ENCODE measurements at places on chromosomes 1 and 21.

DNA sequence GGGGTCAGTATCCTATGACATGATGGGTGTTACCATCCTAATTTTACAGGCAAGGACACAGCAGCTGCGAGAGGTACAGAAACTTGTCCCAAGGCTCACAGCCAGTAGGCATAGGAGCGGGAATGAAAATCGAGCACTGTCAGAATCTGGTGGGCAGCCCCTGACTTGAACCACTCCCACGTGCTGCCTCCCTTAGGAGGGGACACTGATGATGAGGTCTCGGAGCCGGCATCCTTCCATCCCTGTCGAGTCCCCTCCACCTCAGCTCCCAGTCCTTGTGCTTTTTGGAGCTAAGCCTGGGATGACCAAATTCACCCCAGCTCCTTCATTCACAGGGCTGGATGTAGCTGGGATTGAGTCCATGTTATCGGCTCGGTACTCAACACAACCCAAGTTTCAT lies 49.0 kb downstream of the B3GALT5 start:
- no peak for DNase-seq

- no peak for DNase-seq
These were observed 14.9 kb downstream of the TRMT13 start for GRCh38 chr1:100147875-100148274.

DNA sequence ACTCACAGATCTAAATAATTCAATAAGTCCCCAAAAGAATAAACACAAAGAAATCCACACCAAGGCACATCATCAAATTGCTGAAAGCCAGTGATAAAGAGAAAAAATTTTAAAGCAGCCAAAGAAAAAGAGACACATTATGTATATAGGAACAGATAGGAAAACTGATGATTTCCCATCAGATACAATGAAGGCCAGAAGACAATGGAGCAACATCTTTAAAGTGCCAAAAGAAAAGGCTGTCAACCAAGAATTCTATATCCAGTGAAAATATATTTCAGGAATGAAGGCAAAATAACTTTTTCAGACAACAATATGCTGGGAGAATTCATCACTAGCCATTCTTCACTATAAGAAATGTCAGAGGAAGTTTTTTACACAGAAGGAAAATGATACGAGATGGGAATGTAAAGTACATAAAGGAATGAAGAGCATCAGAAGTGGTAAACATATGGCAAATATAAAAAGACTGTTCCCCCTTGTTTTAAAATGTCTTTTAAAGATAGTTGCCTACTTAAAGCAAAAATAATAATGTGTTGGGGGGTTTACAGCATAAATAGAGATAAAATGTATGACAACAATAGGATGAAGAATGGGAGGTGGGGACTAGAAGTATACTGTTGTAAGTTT lies 9.4 kb upstream of the MYOG start:
- DNase-seq, result no peak

DNA sequence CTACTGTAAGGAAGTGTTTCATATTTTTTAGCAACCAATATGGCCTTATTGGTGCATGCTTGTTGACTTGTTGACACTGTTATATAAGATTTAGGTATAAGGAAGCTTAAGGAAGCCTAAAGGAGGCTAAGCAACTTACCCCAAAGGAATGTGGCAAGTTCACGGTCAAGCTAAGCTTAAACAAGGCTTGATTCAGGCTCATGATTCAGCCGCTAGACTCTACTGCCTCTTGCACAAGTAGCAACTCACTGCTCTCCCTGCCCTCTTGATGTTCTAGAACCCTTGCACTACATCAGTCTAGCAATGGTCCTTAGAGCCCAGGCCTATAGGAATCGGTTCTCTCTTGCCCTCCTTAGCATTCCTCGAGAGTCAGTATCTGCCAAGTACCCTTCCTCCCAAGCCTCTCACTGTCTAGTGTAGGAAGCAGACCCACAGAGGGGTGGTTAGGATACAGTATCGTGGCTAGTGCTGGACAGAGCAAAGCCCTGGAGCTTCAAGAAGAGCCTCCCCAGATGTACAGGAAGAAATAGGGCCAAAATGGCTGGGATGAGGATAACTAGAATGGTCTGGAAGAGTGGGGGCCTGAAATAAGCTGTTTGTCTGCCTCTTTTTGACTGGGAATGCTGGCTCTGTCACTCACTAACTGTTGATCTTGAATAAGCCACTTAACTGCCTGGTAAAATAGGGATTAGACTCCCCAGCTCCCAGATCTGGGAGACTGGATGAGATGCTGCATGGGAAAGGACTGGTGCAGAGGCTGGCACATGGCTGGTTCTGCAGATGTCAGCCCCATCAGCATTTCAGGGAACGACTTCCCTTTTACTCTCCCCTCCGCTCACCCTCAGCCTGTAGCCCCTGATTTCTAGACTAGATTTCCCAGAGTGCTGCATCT lies 122.2 kb downstream of the NAV1 start:
- DNase-seq, result no peak

- DNase-seq, result no peak
These were observed 1404.4 kb upstream of the PRMT6 start for GRCh38 chr1:105652109-105652508.

DNA sequence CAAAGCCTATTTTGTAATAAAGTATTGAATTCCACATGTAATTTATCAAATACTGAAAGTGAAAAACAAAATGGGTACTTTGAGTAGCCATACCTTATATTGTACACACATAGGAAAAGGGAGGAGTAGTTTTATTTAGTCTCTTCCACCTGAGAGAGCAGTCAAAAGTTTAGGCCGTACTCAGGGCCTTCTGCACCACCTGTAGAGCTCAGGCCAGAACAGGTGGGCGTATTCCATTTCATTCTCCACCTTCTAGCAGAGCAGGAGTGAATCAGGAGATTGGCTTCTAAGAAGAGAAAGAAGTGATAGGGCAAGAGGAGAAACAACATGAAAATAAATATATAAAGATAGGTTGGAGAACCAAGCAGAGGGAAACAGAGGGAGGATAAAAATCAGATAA lies 44.0 kb downstream of the TRAF5 start:
- DNase-seq, result no peak

DNA sequence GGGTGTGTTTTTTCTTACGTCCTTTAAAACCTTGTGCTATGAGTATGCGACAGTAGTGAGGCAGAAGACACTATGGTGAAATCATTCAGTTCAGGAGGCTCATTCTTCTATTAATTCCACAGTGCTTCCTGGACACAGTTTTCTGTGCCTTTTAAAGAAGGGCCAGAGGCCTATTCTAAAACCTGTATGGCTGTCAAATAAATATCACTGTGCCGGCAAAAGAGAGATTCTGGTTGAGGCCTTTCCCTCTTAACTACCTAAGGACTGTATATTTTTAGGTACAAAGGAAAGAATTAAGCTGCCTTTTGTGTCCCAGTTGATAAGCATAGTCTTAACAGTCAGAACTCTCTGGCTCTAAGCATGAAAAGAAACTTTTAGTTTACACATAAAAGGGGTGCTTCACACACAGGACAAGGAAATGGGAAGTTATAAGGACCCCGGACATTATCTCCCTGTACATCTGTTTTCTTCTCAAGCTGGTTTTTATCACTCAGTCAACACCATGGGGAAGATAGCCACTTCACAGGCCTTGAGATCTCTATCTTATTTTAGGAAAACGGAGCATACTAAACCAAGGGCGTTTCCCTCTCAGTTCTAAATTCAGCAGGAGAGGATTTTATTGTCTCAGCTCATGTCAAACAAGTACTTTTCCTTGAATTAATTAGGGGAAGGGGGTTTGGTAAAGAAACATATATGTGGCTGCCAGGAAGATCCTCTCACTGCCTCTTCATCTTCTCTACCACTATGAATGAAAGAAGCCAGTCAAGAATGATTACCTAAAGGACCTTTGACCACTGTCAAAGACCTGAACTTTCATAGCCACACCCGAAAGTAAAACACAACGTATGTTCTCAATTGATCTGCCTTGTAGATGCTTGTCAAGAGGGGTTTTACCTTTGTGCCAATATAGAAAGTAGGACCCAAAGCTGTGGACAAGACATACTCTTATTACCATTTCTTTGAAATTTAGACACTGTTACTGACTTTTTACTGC lies 71.4 kb upstream of the HSPA13 start:
- no peak for DNase-seq

DNA sequence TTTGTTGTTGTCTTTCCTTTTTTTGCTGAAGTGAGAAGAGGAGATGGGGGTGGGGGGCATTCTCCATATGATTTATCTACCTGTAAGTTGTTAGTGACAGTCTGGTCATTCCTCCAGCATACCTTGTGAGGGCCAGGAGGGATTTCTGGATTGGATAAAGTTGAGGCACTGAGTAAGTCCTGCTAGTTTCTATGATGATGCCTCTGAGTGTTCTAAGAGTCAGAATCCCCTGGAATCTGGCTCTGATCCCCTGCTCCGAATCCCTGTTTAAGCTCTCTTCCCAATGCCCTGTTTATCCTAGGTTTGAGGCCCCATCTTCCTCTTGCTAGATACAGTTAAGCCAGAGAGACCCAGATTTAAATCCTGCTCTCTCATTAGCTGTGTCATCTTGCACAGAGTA lies 83.2 kb upstream of the HOOK1 start:
- DNase-seq, result no peak

DNA sequence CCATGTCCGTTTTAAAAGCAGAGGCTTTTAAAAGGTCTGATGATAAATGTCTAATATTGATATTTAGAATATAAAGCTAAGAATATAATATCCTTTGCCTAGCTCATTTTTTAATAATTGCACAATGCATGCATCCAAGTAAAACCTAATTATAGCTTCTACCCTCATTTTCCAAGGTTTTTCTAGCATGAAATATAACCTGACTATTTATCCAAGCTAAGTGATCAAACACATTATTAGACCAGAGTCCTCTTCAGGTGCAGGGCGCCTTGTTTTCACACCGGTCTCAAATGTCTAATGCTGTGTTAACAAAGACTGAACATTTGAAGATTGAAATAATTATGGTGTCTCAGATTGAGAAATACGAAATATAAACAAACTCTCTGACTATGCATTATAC lies 648.9 kb upstream of the CXADR start:
- peak; percentile 44 for DNase-seq

DNA sequence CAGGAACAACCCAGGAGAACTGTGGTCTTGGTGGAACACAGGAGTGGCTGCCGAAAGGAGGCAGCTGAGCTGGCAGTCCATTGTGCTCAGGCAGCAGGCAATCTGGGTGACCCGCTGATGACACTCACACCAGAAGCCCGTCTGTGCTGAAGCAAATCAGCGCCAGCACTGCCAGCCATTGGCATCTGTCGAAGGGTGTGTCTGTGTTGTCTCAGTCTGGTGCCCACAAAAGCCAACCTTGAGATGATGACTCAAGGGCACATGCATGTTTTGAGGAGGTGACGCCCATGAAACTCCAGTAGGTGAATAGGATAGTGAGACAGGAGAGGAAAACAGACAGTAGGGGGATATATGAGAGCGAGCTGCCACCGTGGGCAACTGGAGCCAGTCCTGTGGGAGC lies 167.3 kb downstream of the KAZN start:
- DNase-seq, result no peak

- DNase-seq, result no peak
These were observed 15.5 kb downstream of the AZIN2 start for GRCh38 chr1:33096363-33097005.

DNA sequence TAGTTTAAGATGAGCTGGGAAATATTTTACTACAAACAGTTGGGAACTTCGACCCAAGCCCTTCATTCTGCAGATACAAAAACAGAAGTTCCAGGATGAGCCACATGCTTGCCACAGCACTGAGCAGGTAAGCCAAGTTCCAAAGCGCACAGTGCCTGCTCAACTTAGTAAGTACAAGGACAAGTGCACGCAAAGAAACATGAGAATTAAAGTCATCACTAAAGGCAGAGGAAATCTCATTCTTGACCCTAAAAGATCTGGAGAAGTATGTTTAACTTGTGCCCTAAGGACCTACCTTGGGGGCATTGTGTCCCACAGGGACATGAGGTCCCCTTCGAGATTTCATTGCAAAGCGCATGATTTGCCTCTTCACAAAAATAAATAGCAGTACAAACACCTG lies 1.2 kb upstream of the UBAP2L start:
- DNase-seq, result no peak

DNA sequence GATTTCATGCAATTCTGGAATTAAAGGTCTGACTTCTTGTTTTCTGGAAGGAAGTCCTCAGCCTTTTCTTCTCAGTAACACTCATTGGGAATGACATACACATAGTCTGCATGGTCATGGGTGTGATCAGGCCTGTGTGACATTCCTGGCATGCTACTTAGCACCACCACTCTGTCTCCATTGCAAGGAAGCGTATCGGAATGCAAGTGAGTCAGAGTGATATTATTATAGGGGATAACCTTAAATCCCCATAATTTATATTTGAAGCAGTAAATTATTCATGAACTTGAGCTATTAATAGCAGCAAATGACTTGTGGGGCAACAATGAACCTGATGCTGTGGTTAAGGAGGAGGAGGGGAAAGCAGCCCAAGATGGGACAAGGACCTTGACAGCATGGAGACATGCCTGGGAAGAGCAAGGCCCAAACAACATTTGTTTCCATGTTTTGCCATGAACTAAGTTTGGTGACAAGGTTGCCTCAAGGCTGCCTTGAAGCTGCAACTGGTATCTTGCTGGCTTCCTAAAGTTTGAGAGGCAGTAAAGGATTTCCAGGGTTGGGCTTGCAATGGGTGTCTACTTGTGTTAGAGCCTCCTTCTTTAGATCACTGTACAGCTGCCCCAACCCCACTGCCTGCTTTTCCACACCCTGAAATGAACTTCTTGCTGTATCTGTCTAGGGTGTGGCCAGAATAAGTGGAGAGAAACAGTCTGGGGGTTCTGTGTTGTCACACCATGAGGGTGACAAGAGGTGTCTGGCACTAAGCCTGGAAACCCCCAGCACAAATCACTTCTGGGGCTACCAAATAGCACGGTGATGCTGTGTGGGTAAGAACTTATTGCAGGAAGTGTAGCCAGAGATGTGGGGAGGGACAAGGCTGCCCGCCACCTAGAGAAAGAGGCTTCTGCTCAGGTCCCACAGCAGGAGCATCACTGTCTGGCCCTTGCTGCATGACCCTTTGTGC lies 4.6 kb downstream of the MAB21L3 start:
- no peak for DNase-seq

- DNase-seq, result no peak
These were observed 68.9 kb downstream of the CDC7 start for GRCh38 chr1:91569411-91570119.

DNA sequence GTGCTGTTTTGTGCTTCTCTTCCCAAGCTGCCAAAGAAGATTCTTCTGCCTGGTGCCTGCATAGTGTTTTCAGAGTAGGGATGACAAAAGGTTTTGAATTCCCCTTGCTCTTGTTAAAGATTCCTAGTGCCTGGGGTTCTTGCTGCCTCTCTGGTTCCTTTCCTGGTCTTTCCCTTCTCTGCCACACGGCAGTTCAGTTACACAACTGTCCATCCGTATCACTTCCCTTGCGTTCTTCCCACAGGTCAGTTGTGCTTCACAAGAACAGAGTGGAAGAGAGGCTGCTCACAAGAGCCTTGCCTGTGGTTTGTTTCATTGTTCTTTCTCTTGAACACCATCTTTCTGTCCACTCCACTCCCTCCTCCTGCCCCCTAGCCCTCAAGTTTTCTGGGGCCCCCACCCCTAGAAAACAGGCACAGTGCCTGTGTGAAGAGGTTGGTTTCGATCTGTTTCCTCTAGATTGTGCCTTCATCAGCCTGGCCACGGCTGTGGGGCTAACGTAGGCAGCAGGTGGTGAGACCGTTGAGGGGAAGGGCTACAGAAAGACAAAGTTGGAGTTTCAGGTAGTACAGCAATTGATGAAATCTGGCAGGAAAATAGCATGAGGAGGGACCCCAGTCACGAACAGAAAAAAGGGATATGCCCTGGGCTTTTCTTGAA lies 5.8 kb downstream of the VASH2 start:
- DNase-seq, result no peak
